ENCODE measurements at places on chromosomes 6 and 20.

GRCh38 chr6:225121-225721 lies 67.1 kb upstream of the DUSP22 start:
- no peak overlapping the region for H3K27ac ChIP-seq
- no peak for DNase-seq
- no peaks in the 10 kb centered on the region for H3K4me1 ChIP-seq
- no peak overlapping the region for H3K4me3 ChIP-seq
- no peaks in the 10 kb centered on the region for H3K27me3 ChIP-seq

DNA sequence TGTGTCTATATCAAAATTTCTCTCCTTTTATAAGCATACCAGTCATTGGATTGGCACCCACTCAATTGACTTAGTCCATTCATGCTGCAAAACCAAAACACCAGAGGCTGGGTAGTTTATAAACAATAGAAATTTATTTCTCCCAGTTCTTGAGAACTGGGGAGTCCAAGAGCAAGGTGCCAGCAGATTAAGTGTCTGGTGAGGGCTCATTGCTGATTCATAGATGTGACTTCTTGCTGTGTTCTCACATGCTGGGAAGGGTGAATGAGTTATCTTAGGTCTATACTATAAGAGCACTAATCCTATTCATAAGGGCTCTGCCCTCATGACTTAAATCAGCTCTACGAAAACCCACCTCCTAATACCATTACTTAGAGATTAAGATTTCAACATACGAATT lies 501.4 kb downstream of the EPM2A start:
- no peaks in the 10 kb centered on the region for H3K4me1 ChIP-seq
- H3K27me3 ChIP-seq, result no peaks in the 10 kb centered on the region
- no peak overlapping the region for H3K27ac ChIP-seq
- no peaks in the 10 kb centered on the region for H3K36me3 ChIP-seq

DNA sequence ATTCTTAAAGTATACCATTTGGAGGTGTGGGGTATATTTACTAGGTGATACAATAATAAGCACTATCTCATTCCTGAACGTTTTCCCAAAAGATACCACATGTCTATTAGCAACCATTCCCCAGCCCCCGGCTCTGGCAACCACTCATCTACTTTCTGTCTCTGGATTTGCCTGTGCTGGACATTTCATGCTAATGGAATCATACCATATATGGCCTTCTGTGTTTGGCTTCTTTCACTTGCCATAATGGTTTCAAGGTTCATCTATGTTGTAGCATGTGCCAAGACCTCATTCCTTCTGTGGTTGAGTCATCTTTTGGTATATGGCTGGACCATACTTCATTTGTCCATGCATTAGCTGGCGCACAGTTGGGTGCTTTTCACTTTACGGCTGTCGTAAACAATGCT lies 39.7 kb downstream of the BCAS4 start:
- H3K4me1 ChIP-seq, result peaks cover 10% of the 10 kb centered on the region
- no peak overlapping the region for H3K4me3 ChIP-seq
- no peaks in the 10 kb centered on the region for H3K27me3 ChIP-seq
- H3K36me3 ChIP-seq, result peaks cover 2% of the 10 kb centered on the region
- no peak overlapping the region for H3K27ac ChIP-seq

- H3K27ac ChIP-seq, result peak overlapping the region; percentile 60
- no peaks in the 10 kb centered on the region for H3K36me3 ChIP-seq
- peaks cover 9% of the 10 kb centered on the region for H3K4me1 ChIP-seq
- H3K4me3 ChIP-seq, result no peak overlapping the region
- DNase-seq, result peak; percentile 80
Measured at GRCh38 chr6:144797881-144798589, 512.9 kb downstream of the UTRN start.

DNA sequence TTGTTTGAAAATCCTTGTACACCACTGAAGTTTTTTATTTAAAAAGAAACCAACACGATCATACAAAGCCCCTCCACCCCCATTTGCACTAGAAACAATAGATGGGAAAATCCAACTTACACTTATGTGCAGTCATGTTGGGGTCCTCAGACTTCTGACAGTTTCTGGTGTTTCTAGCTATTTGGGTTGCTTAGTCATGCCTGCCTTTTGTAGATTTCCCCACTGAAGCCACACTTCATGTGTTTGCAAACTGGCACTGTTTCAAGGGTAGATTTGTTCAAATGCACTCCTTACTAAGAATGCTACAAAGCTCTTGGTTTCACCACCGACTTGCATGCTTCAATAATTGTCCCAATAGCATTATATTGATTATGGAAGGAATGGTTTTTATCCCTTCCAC lies 1.5 kb downstream of the SH3BGRL2 start:
- no peaks in the 10 kb centered on the region for H3K4me1 ChIP-seq
- H3K36me3 ChIP-seq, result no peaks in the 10 kb centered on the region
- no peak overlapping the region for H3K4me3 ChIP-seq
- H3K27me3 ChIP-seq, result peaks cover 3% of the 10 kb centered on the region
- H3K27ac ChIP-seq, result no peak overlapping the region

DNA sequence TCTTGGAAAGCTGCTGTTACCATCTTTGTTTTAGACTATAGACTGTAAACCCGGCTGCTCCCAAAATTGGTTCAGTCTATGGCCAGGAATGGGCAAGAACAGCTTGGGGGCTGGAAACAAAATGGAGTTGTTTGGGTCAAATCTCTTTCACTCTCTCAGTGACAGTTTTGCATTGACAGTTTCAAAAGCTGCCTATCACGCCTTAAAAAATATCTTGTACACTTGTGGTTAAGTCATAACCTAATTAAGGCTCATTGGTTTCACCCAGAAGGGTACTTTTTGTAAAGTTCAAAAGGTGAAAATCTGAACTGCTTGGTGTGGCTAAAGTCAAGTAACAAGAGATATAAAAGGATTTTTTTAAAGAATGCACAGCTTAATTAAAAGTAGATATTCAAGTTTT lies 76.1 kb upstream of the PRL start:
- H3K36me3 ChIP-seq, result no peaks in the 10 kb centered on the region
- H3K27ac ChIP-seq, result no peak overlapping the region
- H3K4me3 ChIP-seq, result no peak overlapping the region
- no peaks in the 10 kb centered on the region for H3K27me3 ChIP-seq

- H3K27ac ChIP-seq, result peak overlapping the region; percentile 18
- H3K4me1 ChIP-seq, result peaks cover 10% of the 10 kb centered on the region
- peak; percentile 60 for DNase-seq
- H3K4me3 ChIP-seq, result no peak overlapping the region
Measured at GRCh38 chr6:75409928-75410327, 83.7 kb downstream of the FILIP1 start.

DNA sequence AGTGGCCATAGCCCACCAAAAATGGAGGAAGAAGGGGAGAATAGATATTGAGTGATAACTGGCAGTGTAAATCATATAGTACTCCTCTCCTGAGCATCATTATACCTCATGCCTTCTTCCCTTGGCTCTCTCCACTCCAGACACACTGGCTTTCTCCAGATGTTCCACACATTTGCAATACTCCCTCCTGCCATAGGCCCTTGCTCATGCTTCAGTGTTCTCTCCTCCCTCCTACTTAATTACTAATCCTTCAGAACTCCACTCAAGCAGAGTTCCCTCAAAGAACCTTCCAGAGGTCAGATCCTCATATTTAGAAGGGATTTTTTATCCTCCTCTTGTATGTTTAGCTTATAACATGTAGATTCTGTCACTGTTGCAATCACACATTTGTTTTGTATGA lies 279.5 kb upstream of the SUPT3H start:
- H3K27ac ChIP-seq, result peak overlapping the region; percentile 80
- DNase-seq, result peak; percentile 82
- H3K27me3 ChIP-seq, result no peaks in the 10 kb centered on the region
- H3K4me3 ChIP-seq, result no peak overlapping the region

GRCh38 chr20:59576216-59576953 lies 28.0 kb upstream of the PHACTR3 start:
- no peak overlapping the region for H3K27ac ChIP-seq
- no peaks in the 10 kb centered on the region for H3K27me3 ChIP-seq
- H3K4me1 ChIP-seq, result no peaks in the 10 kb centered on the region
- no peak overlapping the region for H3K4me3 ChIP-seq

DNA sequence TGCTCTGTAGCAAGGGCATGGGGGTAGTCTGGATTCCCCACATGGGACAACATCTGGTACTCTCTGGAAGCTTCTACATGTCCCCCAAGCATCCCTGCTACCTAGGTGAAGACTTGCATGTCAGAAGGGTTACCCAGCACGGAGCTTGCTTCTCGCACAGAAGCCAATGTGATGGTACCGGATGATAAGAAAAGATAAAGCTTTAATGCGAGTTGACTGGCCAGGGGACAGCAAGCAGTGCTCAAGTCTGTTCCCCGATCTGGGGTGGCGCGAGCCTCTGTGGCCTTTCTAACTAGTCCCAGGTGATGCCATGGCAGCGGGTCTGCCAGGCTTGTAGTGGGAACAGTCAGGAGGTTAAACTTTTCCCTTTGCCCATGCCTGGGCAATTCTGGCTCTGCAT lies 70.0 kb upstream of the TIAM2 start:
- no peak overlapping the region for H3K27ac ChIP-seq
- H3K27me3 ChIP-seq, result no peaks in the 10 kb centered on the region
- H3K4me1 ChIP-seq, result no peaks in the 10 kb centered on the region
- no peak for DNase-seq
- no peaks in the 10 kb centered on the region for H3K36me3 ChIP-seq
- no peak overlapping the region for H3K4me3 ChIP-seq

- no peak for DNase-seq
- H3K4me1 ChIP-seq, result no peaks in the 10 kb centered on the region
- H3K27ac ChIP-seq, result no peak overlapping the region
- no peaks in the 10 kb centered on the region for H3K27me3 ChIP-seq
Measured at GRCh38 chr6:40074306-40075055, 140.2 kb upstream of the MOCS1 start.

DNA sequence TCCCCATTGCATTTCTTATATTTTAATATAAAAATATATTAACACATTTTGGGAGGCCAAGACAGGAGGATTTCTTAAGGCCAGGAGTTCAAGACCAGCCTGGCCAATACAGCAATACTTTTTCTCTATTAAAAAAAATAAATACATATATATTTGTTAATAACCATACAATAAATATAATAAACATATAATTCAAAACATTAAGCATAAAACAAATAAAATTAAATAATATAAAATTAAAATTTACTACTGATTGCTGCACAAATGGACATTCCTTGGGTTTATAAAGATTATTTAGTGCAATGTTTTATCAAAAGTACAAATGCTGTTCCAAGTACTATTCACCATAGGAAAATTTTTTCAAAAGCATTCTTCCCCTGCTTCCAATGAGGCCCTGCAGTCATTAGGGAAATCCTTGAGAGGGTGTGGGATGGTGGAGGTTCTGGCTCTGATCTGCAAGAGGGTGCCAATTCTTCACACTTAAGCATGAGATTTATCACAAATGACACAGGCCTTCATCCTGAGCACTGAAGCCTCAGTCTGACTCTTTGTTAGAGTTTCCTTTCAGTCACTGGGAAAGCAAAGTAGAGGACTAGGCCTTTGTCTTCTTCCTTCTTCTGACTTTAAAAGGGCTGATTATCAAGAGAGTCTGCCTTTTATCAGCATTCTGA lies 596.7 kb downstream of the EPM2A start:
- no peaks in the 10 kb centered on the region for H3K4me1 ChIP-seq
- H3K36me3 ChIP-seq, result no peaks in the 10 kb centered on the region
- H3K27ac ChIP-seq, result no peak overlapping the region
- no peak for DNase-seq

DNA sequence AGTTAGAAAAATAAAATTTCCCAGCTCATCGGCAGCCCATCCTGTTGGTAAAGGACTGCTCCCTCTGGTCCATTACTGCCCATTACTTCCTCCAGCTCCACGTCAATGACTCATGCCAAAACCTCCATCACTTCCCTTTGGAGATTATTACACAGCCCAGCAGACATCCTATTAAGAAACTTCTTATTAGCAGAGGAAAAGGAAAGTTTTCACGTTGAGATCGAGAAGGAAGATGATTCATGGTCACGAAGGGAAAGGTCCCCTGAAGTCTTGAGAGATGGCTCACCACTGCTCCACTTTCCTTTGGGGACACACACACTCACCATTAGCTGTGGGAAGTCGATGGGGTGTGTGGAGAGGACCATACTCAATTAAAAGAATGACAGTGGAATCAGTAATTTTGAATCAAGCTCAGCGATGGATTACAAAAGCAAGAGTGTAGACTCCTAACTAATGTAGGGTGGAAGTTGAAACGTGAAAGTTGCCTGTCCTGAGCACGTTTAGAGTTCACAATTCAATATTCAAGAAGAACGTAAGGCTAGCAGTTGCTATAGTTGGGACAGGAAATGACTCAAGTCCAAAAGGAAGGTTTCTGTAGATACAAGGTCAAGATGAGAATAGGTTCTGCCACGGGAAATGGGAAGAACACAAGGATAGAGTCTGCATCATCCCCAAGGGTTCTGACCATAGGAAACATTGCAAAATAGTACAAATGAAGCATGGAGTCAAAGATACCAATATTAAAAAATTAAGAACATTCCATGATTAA lies 21.6 kb downstream of the SASH1 start:
- H3K36me3 ChIP-seq, result no peaks in the 10 kb centered on the region
- H3K27me3 ChIP-seq, result no peaks in the 10 kb centered on the region
- H3K4me3 ChIP-seq, result no peak overlapping the region
- peak; percentile 56 for DNase-seq
- H3K27ac ChIP-seq, result peak overlapping the region; percentile 40

- H3K36me3 ChIP-seq, result no peaks in the 10 kb centered on the region
- no peaks in the 10 kb centered on the region for H3K4me1 ChIP-seq
- no peak for DNase-seq
- no peak overlapping the region for H3K4me3 ChIP-seq
- H3K27ac ChIP-seq, result no peak overlapping the region
Measured at GRCh38 chr6:144601221-144601620, 316.1 kb downstream of the UTRN start.

DNA sequence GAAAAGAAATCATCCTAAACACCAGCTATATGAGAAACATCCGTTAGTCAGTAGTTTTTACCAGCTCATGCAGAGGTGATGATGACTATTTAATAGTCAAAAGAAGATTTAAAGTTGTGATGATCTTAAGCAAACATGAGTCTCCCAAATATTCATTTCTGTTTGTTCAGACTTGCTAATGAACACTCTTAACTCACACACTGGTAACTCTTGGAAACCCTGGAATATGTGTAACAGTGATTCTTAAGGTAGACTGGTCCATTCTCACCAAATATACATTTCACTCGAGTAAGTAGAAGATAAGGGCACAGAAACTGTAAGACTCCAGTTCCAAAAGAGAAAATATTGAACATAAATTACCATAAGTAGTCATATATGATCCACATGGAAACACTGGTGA lies 29.1 kb downstream of the RSPO3 start:
- no peak overlapping the region for H3K27ac ChIP-seq
- H3K4me3 ChIP-seq, result no peak overlapping the region
- no peaks in the 10 kb centered on the region for H3K36me3 ChIP-seq
- H3K4me1 ChIP-seq, result no peaks in the 10 kb centered on the region
- H3K27me3 ChIP-seq, result no peaks in the 10 kb centered on the region

- no peak for DNase-seq
- H3K4me3 ChIP-seq, result no peak overlapping the region
- H3K27me3 ChIP-seq, result peaks cover 4% of the 10 kb centered on the region
Measured at GRCh38 chr6:4268171-4268570, 132.8 kb upstream of the ECI2 start.

Measured in fibroblast of lung (primary cell).